GM13977 (cell line): ENCODE measurements at places on chromosomes 11 and 22.
A peak's percentile ranks its signal among the peaks of the same experiment; 100 is the strongest.

GRCh38 chr11:2077061-2077802 is 62.0 kb downstream of the IGF2 start:
- no peak for DNase-seq

- DNase-seq = no peak
Observed at GRCh38 chr11:130639369-130639768, 190.9 kb downstream of the ADAMTS15 start.

GRCh38 chr11:27697679-27698275 is 2.5 kb downstream of the BDNF start:
- DNase-seq = no peak

GRCh38 chr11:113475160-113475761 is at the start of gene DRD2:
Gene DRD2, minus strand, starts transcription at chr11:113475398. Its CDS starts 50,747 bp downstream, at chr11:113424651.
- peak; percentile 35 for DNase-seq

- no peak for DNase-seq
Observed at GRCh38 chr11:21430537-21430936, 761.2 kb downstream of the NELL1 start.

DNA sequence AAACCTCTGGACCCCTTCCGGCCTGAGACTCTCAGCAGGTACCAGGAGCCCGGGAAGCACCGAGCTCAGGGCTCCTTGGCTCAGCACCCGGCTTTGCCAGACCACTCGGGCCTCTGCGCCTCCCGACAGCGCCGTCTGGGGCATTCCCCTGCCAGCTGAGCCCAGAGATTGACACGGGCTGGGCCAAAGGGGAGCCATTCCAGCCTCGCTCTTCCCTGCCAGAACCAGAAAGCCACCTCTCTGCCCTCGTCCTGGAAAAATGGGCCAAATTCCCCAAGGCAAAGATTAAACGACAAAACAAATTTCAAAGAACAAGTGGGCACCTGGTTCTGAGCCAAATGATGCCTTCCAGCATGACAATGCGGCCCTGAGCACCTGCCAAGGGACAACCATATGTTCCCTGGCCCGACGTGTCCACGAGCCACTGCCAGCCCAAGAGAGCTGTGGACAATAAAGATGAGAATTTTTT is 59.3 kb downstream of the CELSR1 start:
- no peak for DNase-seq

- DNase-seq = no peak
Observed at GRCh38 chr11:59426361-59427067, at the start of gene OR5A2. Gene OR5A2, minus strand, starts transcription at chr11:59426413. Its CDS starts 3,460 bp downstream, at chr11:59422953.

DNA sequence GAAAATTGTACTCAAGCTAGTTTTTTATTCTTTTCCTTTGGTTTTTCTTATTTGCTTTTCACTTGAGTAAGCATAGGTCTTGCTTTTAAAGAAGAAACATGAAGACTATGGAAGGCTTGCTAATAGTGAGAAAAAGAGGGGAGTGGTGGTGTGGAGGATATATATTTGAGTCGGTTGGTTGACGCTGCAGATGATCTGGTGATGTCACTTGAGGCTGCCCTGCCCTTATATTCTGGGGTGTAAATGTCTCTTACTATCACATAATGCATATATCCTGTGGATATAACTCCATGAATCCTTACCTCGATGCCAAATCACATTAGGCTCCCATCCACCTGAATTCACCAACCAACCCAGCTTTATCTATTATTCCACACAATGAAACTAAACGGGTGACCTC is 2.9 kb downstream of the GRIA4 start:
- DNase-seq = no peak

DNA sequence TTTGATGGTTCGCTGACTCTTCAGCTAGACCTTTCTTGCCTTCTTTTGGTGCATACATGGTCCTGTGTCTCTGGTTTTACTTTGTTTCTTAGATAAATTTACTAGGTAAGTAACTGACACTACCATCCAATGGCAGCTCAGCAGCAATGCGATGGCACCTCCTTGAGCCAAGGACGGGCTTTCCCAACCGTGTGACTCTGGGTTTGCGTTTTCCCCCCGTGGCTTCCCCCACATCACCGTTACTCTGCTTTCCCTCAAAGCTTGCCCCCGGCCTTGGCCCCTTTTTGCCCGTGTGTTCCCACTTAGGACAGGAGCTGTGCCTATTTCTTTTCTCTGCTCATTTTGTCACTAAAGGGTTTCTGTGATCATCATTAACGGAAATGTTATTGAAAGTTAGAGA is 41.5 kb downstream of the TBC1D22A start:
- no peak for DNase-seq

DNA sequence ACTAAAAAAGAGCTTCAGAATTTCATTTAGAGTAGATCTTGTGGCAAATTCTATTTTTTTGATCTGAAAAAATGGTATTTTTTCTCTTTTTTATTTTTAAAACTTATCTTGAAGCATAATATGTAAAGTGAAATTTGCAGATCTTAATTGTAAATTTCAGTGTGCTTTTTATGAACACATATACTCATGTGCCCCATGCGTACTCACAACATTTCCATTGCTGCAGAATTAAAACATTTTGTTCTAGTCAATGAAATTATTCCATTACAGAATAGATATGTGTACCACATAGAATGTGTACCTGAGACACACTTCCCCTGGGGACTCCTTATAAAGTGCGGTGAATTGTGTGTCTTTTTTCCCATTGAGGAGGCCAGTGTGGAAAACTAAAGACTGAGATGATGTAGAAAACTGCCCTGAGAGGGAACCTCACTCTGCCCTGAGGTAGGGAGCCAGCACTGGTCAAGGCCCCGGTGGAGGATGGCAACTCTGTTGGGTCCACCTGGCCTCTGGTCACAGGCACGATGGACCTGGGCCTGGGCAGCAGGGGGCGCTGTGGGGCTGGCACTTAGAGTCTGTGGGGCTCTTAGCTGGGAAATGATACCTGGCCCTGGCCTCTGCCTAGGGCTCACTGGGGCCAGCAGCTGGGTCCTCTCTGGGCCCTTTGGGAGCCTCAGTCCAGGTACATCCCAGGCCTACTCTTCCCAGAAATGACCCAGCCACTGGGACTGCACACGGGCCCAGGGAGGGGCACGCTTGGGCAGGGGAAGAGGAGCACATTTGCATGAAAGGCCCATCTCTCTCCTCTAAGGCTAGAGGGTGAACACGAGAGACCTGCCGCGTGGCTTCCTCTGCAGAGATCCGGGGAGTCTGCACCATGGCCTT is 77.9 kb upstream of the TOP3B start:
- DNase-seq = peak; percentile 87

- DNase-seq = peak; percentile 80
Observed at GRCh38 chr11:122781378-122782195, 56.7 kb upstream of the CRTAM start.

GRCh38 chr11:47104261-47104950 is 72.3 kb downstream of the ARFGAP2 start:
- no peak for DNase-seq

GRCh38 chr11:80240245-80240644 is 799.4 kb upstream of the TENM4 start:
- no peak for DNase-seq

DNA sequence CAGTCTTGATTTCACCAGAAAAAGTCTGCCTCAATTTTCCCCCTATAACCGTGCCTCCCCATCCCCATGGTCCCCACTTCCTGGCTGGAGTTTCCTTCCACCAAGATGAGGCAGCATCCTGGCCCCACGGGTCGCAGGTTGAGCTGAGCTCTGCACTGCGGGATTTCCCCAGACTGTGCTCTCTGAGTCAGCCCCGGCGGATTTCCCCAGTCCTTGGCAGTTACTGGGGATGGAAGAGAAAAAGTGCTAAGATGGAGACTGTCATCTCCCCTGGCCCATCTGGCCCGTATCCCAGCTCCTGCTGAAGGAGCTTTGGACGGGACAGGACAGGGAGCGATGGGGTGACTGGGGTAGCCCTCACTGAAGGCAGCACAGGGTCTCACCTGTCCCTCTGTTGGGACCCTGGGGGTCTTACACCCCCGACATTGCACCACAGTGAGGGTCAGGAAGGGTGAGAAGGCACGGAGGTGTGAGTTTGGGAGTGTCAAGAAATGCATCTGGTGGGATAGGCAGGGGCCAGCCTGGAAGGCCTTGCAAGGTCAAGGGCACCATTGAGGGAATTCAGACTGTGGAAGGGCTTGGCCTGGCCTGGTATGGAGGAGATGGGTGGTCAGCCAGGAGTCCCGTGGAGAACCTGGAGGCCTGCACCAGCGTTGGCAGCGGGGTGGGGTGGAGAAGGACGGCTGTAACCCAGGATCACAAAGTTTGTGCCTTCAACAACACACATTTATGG is 36.5 kb downstream of the NADSYN1 start:
- DNase-seq = peak; percentile 87

DNA sequence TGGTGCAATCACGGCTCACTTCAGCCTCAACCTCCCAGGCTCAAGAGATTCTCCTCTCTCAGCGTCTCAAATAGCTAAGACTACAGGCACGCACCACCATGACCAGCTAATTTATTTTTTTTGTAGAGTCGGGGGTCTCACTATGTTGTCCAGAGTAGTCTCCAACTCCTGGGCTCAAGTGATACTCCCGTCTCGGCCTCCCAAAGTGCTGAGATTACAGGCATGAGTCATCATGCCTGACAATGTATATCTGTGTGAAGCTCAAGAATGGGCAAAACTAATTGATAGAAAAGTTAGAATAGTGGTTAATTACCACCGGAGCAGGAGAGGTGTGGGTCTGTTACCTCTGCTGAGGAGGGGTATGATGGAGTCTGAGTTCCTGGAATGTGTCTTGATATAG is 9.1 kb upstream of the SLC43A3 start:
- DNase-seq = no peak

- DNase-seq = peak; percentile 73
Observed at GRCh38 chr11:134275534-134276395, at the start of gene GLB1L3. Gene GLB1L3, plus strand, starts transcription at chr11:134276379. Its CDS starts 362 bp downstream, at chr11:134276741.

GRCh38 chr11:2843551-2843950 is 42.0 kb downstream of the CDKN1C start:
- no peak for DNase-seq

- no peak for DNase-seq
Observed at GRCh38 chr11:16632295-16633200, 105.9 kb upstream of the C11orf58 start.

DNA sequence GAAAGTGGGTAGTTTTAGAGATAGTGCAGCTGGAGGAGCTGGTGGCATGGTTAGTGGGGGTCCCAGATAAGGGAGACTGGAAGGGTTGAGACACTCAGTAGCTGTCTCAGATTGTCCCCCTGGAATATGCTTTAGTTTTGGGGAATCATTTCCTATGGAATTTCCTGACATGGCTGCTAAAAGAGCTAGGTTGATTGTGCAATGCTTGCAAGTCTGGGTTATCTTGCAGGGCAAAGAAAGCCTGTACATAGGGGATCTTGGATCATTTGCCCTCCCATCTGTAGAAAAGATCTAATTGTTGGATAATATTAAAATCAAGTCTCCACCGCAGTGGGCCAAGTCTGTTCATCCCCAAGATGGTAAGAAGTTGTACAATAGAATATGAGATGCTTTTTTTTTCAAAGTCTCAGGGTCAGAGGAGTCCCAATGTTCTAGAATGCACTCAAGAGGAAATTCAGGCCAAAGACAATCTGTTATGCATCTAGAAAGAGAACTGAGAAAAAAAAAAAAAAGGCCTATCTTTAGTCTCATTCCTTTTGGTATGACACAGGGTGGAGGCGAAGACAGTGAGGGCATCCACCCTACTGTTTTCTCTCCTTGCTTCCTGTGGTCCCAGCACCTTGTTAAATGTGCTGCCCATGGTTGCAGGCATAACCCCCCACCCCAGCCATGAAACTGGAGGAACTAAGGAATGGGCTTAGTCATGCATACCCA is 20.2 kb downstream of the MS4A6E start:
- no peak for DNase-seq

DNA sequence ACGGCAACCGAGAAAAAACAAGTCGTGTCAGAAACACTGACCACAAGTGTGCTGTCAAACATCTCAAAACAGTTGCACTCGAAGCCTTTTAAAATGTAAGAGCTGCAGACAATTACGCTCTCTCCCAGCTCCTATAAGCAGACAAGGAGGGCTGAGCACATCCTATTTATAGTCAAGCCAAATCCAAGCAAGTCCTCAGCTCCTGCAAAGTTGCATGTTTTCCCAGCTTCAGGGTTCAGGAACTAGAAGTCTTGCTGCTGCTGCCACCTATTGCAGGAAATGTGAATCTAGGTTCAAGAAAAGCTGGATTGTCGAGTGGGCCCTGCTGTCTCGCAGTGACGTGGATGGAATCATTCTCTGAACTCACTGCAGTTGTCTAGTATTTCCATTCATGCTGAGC is 15.5 kb downstream of the EFCAB6 start:
- DNase-seq = no peak

- DNase-seq = no peak
Observed at GRCh38 chr11:2863276-2863618, 22.3 kb downstream of the CDKN1C start.

DNA sequence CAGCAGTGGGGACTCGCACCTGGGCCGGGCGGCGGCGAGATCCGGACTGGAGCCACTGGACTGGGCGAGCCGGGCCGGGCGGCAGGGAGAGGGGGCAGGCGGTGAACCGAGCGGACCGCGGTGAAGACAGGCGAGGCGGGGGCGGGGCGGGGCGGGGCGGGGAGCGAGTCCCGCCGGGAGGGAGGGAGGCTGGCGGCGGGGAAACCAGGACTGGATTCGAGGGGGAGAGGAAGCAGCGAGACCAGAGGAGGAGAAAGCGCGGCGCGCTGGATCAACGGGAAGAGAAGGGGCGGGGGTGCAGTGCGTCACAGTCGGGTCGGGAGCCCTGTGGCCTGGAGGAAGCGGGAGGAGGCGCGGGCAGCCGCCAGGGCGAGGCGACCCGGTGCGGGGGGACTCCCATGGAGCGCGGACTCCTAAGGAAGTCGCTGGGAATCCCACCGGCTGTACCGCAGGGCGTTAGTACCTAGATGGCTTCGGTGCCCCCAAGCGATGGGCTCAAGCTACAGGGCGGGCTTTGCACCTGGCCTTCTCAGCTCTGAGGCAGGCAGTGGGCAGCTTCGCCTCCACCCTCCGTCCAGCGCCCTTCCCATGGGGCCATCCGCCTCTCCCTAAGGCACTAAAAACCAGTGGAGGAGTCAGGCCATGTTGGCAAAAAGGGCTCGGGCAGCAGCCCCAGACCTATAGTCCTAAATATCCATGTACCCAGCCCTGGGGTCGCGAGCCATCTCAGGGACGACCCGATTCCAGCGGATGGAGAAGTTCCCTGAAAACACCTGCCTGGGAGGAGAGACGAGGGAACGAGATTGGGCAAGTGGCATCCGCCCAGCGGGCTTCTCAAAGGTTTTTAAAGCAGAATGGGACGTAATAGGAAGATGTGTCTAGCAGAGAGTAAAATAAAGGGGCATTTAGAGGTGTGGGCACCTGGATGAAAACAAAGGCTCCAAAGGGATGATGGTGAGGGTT is at the start of gene TMEM121B:
TMEM121B (minus strand) TSS at position 128 of the 963 bp plus-strand sequence. CDS start 233 bp downstream, outside the sequence.
- DNase-seq = no peak

GRCh38 chr22:46893281-46894020 is 131.0 kb downstream of the TBC1D22A start:
- no peak for DNase-seq

DNA sequence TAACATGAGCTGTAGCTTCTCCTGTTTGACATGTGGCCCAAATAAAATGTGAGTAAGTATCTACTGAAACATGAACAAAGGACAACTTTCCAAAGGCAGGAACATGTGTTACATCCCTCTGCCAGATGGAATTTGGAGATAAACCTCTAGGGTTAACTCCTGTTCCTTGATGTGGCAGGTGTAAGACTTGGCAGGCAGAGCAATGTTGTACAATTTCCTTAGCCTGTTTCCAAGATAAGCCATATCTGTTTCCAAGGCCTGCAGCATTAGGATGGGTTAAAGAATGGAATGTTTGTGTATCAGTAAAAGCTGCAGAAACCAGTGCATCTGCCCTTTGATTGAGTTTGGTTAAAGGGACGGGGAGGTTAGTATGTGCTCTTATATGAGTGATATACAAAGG is 8.8 kb upstream of the DNAJB13 start:
- DNase-seq = no peak

GRCh38 chr11:43035086-43035485 is 276.7 kb upstream of the API5 start:
- DNase-seq = no peak

- no peak for DNase-seq
Observed at GRCh38 chr11:131248588-131248987, 121.8 kb upstream of the NTM start.
